Activated CD4-positive, alpha-beta memory T cell treated with anti-CD3 and anti-CD28 coated beads for 36 hours (primary cell): ENCODE measurements at places on chromosomes 2 and 18. TPM values are rescaled to one million over a fixed set of nuclear protein-coding genes. Genes with fewer than 3 reads are reported as not detected.

- H3K4me3 ChIP-seq: no peak overlapping the region
- H3K27ac ChIP-seq: no peak overlapping the region
- no peaks in the 10 kb centered on the region for H3K27me3 ChIP-seq
- H3K4me1 ChIP-seq: peaks cover 22% of the 10 kb centered on the region
- DNase-seq: no peak
- H3K36me3 ChIP-seq: peaks cover 12% of the 10 kb centered on the region
Measured at GRCh38 chr2:232058931-232059330, 97.4 kb downstream of the DIS3L2 start.

DNA sequence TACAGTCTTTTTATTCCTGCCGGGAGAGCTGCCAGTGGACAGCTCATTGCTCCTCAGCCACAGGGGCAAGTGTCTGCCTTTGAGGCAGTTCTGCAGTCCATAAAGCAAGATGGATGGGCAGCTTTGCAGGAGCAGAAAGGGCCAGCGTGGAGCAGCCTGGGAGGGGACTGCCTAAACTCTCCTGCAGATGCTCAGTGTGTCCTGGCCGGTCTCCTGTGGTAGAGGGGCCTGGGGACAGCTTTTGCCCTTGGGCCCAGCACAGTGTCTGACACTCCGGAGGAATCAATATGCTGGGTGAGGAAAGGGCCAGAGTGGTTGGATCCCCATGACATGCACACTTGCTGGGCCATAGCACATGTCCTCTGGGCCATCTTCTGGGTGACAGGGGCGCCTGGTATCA, 65.7 kb upstream of the DAPL1 start:
- no peak for DNase-seq
- H3K27ac ChIP-seq: no peak overlapping the region
- H3K36me3 ChIP-seq: no peaks in the 10 kb centered on the region
- peaks cover 3% of the 10 kb centered on the region for H3K4me1 ChIP-seq

- H3K4me1 ChIP-seq: no peaks in the 10 kb centered on the region
- H3K36me3 ChIP-seq: no peaks in the 10 kb centered on the region
- H3K4me3 ChIP-seq: no peak overlapping the region
Measured at GRCh38 chr18:70363861-70364260, 75.0 kb downstream of the SOCS6 start.

KRTCAP3 gene
- 6.4 TPM for total RNA-seq

KCNF1 gene
- not detected for total RNA-seq
